Stimulated activated CD8-positive, alpha-beta memory T cell treated with anti-CD3 and anti-CD28 coated beads, Interleukin-4, amount 100 ng/mL, for 1 hour (primary cell): ENCODE measurements at places on chromosomes 12 and 14.

- no peak for DNase-seq
Measured at GRCh38 chr12:4824380-4824779, 85.3 kb upstream of the KCNA1 start.

GRCh38 chr14:51884086-51884927 lies 23.9 kb downstream of the GNG2 start:
- no peak for DNase-seq

- no peak for DNase-seq
Measured at GRCh38 chr12:115504306-115505290, 772.9 kb downstream of the MED13L start.

GRCh38 chr14:55702511-55702910 lies 122.5 kb downstream of the KTN1 start:
- DNase-seq = no peak

- DNase-seq = no peak
Measured at GRCh38 chr12:97474161-97474560, 11.6 kb downstream of the RMST start.

DNA sequence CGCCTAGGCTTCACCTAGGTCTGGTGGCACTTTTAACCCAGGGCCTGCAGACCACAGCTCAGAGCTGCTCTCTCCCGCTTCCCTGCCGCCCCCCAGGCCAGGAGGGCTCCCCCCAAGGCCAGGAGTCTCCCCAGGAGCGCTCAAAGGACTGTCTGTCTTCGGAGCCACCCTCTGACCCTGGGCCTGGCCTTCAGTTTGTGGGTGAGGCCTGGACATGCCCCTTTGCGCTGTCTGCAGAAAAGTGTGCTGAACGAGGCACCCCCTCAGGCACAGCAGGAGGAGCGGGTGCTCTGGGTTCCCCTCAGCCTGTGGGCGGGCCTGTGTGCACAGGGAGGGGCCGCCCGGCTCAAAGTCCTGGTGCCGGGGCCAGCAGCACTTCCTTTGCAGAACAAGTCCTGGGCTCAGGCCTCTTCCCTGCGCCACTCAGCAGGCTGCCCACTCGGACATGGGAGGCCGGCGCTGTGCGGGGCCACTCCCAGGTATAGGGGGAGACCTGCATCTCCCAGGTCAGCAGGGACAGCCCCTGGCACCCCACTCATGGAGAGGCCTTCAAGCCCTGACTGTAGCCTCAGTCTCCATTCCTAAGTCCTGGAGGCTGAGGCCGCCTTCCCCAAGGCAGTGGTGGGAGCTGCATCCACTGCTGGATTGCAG lies 14.3 kb downstream of the DEGS2 start:
- DNase-seq = no peak

- DNase-seq = no peak
Measured at GRCh38 chr12:115364921-115365320, 680.9 kb upstream of the TBX3 start.

DNA sequence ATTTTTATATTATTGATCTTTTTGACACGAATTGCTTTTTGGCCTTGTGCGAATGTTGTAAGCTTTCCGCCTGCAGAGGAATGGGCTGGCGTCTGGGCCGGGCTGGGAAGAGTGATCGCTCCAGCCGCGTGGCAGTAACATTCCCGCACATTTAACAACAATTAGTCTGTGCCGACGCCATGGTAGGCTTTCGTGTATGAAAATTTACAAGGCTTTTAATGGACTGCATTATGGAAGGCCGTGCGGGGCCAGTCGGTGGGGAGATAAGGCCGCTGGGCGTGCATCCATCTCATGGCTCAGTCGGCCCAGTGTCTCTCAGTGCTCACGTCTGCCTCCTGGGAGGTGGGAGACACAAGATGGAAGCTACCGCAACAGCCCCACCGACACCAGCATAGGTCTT lies 142.2 kb downstream of the PHETA1 start:
- DNase-seq = no peak

GRCh38 chr14:100738704-100739131 lies 12.0 kb downstream of the DLK1 start:
- DNase-seq = no peak

- no peak for DNase-seq
Measured at GRCh38 chr12:29589851-29590250, 92.4 kb upstream of the OVCH1 start.
